A549 treated with ZK216348 at 1 μM for 4 hours (cell line): ENCODE measurements at places on chromosomes 5 and 9. TPM values are rescaled to one million over a fixed set of nuclear protein-coding genes. Genes with fewer than 3 reads are reported as not detected.

Gene FABP6
- total RNA-seq, result 0.45 to 1.6 TPM (median 1.1 TPM) in 5 replicates

Gene INSL4
- 13.6 to 17.0 TPM (median 16.2 TPM) in 5 replicates for total RNA-seq

Gene PKD2L2
- not detected in 5 replicates for total RNA-seq

Gene VAV2
- total RNA-seq, result 32.9 to 50.4 TPM (median 42.8 TPM) in 5 replicates

Gene NEUROG1
- not detected in 5 replicates for total RNA-seq

Gene DNM1
- total RNA-seq, result 59.8 to 104 TPM (median 95.3 TPM) in 5 replicates

Gene PSIP1
- total RNA-seq, result 45.3 to 90.4 TPM (median 58.2 TPM) in 5 replicates

Gene FLT4
- total RNA-seq, result 2.0 to 4.8 TPM (median 3.7 TPM) in 5 replicates

Gene GALNT12
- 3.4 to 5.2 TPM (median 4.0 TPM) in 5 replicates for total RNA-seq

Gene PCDHA10
- total RNA-seq, result 0.02 to 0.11 TPM in 2 of 5 replicates, not detected in the others

Gene ZBED3
- total RNA-seq, result 3.0 to 4.5 TPM (median 3.7 TPM) in 5 replicates

Gene IRX1
- total RNA-seq, result not detected in 5 replicates
